NCI-H446 treated with DMSO at 0.1 percent for 48 hours (cell line): ENCODE measurements at places on chromosomes 13 and 19.
A peak's percentile ranks its signal among the peaks of the same experiment; 100 is the strongest.

- DNase-seq: no peak
Observed at GRCh38 chr19:45045671-45046353, 7.0 kb downstream of the CLASRP start.

DNA sequence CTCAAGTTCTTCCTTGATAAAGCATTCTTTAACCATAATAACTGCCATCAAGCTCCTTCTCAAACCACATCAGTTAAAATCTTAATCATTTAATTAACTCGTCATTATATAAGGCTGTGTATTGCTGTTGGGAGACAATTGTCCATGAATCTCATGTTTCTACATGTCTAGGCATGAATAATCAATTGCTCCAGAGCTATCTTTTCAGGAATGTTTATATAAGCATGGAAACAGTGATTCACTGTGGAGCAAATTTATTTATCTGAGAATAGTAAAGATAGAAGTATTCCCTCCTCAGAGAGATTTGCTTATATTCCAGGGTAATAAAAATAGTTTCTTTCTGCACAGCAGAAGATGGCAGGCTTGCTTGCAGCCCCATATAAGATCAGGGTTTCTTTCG, 71.1 kb downstream of the CBY2 start:
- DNase-seq: no peak

DNA sequence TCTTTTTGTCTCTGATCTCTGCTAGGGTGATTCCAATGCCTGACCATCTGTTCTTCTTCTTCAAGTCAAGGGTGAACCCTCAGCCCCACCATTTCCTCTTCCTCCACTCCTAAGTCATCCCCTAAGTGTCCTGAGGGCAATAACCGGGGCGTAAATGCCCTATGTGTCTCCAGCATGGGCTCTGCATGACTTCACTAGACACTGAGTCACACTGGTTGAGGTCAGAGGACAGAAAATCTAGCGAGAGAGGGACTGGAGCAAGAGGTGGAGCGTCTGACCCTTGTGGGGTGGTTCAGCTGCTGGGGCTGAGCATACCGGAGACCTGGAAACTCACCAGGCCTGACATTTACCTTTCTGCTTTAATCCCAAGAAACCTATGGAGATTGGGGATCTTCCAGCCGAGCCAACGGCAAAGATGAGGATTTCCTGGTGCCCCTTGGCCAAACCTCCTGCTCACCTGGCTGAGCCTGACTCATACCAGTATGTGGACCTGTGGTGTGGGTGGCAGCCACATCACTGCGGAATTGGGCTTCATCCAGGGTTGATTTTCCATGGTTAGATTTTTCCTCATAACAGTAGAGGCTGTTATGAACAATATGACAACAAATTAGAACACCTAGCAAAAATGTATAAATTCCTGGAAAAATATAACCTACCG, 26.9 kb downstream of the SCGB2B2 start:
- no peak for DNase-seq

GRCh38 chr13:39253774-39254173, 215.5 kb downstream of the NHLRC3 start:
- no peak for DNase-seq

GRCh38 chr13:112840472-112841302, 128.3 kb upstream of the MCF2L start:
- no peak for DNase-seq

DNA sequence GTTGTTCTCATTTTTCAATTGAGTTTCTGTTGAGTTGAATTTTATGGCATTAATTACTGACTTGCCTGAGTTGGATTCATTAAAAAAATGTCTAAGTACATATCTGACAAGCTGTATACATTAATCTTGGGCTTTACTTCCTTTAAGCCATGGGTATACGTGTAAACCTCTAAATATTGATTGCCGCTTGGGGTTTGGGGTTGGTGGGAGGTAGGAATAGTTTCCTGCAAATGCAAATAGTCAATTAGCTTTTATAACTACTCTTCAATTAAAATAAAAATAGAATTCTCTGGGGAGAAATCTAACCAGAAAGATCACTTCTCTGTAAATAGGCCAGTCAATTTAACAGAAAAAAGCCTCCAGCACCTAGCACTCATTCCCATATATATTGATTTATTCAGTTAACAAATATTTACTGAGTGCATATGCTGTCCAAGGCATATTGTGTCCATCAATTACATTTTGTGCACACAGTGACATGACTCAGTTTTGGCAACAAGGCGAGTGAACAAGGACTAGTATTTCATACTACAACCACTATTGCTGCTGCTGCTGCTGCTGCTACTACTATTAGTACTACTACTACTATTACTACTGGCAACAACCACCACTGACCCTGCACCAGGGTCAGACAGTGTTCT, 306.8 kb downstream of the RFC3 start:
- peak; percentile 30 for DNase-seq

GRCh38 chr13:93926425-93926824, 553.1 kb downstream of the DCT start:
- no peak for DNase-seq

- DNase-seq: no peak
Observed at GRCh38 chr13:73138276-73138637, 79.5 kb downstream of the KLF5 start.

GRCh38 chr13:23806874-23807526, 82.2 kb downstream of the MIPEP start:
- DNase-seq: no peak

DNA sequence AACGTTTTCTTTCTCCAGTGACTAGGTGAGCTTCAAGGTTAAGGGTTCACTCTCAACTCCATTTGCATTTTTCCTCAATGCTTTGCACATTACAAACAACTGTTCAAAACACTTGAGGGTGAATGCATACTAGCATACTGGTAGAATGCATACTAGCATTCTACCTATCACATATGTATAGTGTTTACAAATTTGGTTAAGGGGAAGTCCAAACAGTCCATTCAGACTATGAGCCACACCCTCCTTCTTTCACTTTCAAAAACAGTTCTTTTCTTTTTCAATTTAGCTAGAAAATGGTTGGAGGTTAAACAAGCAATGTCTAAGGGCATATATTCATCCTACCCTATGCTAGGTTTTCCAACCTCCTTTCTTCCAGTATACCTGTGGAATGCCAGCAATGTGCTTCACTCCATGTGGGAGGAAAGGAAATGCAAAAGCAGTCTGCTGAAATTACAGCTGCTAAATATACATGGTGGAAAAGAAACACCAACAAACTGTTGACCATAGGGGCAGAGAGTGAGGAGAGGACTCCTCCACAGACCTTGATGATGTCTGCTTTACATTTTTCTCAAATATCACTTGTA, 102.6 kb downstream of the DOCK9 start:
- no peak for DNase-seq

DNA sequence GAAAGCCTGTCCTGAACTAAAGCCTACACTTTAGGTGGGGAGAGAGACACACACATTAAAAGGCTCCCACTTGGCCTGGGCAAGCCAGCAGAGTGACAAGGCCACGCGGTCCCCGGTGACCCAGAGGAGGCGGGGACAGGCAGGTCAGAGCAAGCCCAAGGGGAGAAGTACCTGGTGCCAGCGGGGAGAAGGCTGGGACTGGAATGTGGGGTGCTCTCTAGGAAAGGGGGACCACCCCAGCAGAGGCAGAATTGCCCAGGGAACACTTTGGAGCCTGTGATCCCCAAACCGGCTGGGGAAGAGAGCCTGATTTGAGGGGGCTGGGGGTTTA, 82.3 kb downstream of the RAB20 start:
- no peak for DNase-seq

DNA sequence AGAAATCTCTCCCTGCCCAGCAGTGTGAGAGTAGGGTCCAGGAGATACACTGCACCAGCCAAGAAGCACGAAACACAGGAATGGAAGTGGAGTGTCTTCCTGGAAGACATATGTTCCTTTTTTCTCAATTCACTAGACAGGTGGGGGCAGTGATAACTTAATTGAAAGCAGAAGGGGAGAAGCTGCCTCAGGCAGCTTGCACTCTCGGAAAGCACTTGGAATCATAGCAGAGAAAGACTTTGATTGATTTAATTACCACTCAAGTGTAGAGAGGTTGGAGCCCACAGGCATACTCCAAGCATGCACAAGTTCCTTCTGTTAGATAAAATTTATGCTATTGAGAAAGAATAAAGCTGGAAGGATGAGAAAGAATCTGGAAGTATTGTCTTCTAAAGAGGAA, 249.4 kb downstream of the SLITRK6 start:
- no peak for DNase-seq

DNA sequence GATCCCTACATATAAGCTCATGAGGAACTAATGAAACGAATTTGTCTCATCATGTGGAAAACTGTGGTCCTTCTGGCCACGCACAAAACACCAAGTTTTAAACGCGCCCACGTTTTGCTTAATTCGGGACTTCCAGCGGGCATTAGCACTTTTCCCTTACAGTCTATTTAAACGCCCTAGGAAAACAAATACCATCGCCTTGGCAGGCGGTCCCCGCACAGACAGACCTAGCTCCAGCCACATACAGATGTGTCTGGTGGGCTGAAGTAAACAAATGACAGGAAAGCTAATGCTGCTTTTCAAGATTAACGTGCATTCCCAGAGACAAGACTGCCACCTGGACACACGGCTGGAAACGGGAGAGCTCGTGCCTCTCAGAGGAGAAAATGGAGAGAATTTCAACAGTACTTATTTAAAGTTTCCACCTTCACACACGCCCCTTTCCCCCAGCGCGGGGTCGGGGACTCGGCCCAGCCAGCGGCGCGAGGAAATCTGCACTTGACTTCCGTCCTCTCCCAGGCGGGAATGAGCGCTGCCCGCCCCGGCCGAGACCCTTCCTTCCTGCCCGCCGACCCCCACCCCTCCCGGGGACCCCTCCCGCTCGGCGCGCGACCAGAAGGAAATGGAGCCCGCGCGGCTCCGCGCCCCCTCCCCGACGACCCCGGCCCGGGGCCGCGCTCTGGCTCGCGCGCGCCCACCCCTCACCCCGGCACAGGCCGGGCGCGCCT, 931 bp downstream of the USP12 start:
- no peak for DNase-seq

DNA sequence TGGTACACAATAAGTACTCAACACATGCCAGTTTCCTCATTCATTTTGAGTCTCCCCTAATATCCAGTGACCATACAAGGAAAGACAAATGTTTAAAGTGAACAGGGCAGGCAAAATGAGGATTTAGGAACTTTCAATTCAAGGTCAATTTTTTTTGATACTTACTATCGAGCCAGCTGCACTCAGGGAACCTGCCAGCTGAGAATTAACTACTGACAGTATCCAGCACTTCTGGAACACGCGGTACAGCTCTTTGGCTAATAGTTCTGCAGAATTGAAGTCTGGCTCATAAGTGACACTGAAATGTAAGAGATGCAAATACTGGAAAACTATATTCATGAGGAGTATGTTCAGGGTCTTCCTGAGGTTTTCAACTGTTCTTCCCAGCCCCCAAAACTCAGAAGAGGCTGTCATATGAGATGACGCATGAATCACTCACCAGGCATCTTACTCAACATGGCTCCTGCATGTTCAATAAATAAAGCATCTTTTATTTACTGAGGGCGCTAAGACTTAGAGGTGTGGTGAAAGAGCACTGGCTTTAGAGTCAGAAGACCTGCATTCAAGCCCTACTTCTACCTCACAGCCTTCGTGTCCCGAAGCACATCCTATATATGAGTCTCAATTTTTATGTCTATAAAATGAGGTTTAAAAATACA, 25.6 kb downstream of the RUBCNL start:
- DNase-seq: no peak

GRCh38 chr13:90454002-90454636, 893.4 kb upstream of the MIR17HG start:
- no peak for DNase-seq

GRCh38 chr19:46815833-46816627, 27.6 kb upstream of the SLC1A5 start:
- no peak for DNase-seq

DNA sequence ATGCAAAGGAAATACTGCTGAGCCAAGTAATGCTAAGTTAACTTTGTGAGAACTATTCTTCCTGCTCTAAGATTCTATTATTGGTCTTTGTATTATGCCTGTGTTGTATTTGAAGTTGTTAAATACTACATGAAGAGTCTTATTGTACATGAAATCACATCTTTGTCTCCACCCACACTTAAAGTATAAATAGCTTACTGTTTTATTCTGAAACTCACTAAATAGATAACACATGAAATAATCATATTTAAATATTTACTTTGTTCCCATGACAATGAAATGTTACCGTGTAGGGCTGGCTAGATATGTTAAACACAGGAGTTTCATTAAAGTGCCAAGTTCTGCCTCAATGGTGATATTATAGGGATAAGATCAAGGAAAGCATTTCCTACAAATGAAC, 562.1 kb upstream of the ATXN8OS start:
- DNase-seq: no peak

DNA sequence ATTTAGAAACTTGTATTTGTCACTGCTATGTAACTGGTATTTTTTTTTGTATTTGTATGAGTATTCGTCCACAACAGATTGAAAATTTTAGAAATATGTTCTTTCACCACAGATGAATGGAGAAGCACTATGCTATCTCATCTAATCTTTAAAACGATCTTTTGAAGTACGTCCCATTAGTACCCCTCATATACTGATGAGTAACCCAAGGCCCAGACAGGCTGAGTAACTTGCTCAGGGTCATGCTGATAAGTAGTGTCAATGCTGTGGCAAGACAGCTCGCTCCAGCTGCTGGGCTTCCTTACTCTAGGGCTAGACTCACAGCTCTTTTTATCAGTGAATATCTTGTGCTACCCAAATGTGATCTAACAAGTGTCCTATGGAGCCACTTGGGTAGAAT, 154.2 kb downstream of the SUCLA2 start:
- DNase-seq: no peak

GRCh38 chr19:12672744-12673143, 6.1 kb downstream of the WDR83 start:
- no peak for DNase-seq

DNA sequence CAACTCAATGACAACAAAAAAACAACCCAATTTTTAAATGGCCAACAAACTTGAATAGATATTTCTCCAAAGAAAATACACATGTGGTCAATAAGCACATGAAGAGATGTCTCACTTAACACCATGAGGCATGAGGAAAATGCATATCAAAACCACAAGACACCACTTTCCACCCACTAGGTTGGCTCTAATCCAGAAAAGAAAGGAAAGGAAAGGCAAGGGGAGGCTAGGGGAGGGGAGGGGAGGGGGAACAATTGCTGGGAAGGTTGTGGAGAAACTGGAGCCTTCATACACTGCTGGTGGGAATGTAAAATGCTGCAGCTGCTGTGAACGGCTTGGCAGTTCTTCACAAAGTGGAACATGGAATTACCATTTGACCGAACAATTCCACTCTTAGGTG, 854.3 kb downstream of the UQCRFS1 start:
- no peak for DNase-seq
